ENCODE measurements at places on chromosomes 7 and 10.

DNA sequence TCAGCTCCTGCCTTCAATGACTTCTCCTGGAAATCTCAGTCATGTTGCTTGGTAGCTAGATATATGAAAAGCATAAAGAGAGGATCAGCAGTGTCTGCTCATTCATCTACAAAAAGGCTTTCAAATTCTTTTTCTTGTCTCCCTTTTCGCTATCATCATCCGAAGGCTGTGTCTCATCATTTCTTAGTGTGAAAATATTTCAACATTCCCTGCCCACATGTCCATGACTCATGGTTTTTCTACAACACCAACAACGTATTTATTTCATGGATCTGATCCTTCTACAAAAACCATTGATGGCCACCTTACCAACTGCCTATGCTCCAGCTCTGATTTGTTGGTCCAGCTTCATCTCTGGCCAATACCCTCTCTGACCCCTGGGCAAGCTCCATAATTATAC lies 472.5 kb upstream of the GHITM start:
- H3K27me3 ChIP-seq = no peaks in the 10 kb centered on the region
- no peak overlapping the region for H3K4me3 ChIP-seq
- H3K36me3 ChIP-seq = no peaks in the 10 kb centered on the region
- DNase-seq = peak; percentile 58

- no peak overlapping the region for H3K27ac ChIP-seq
- H3K36me3 ChIP-seq = no peaks in the 10 kb centered on the region
- DNase-seq = no peak
Observed at GRCh38 chr7:108109221-108109908, 20.8 kb downstream of the LAMB4 start.

DNA sequence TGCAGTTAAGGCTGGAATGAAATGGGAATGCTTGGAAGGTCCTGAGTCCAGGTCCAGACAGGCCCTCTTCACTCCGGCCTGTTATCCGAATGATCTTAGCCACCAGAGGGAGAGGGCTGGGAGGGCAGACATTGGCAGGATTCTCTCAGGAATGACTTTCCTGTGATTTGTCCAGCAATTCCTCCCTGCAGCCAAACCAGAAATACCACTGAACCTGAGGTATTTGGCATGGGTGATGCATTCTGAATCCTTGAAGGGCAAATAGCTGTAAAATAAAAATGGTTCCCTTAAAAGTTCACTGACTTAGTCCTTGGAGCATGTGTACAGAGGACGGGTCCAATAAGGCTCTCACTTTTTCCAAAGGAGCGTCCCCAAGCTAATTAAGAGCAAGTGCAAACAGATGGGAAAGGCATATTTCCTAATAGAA lies 77.5 kb upstream of the HABP2 start:
- H3K4me3 ChIP-seq = no peak overlapping the region
- no peaks in the 10 kb centered on the region for H3K36me3 ChIP-seq
- H3K4me1 ChIP-seq = peaks cover 29% of the 10 kb centered on the region
- H3K27me3 ChIP-seq = no peaks in the 10 kb centered on the region
- peak overlapping the region; percentile 11 for H3K27ac ChIP-seq
- peak; percentile 89 for DNase-seq

DNA sequence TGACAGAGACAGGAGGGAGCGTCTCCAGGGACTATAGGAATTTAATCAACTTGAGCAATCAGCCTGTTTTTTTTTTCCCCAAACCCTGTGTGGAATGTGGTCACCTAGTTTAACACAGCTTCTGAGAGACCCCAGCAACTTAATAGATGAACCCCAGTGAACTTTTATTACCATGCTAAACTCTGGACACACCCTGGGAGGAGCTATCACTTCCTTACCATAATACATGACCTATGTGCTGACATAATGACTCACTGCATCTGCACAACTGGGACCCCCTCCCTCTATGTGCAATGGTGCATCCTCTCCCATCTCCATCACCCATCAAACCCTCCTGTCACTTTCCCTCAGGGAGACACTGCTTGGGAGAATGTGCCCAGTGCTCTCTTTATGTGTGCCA lies 83.7 kb downstream of the EPC1 start:
- H3K27me3 ChIP-seq = no peaks in the 10 kb centered on the region
- peaks cover 3% of the 10 kb centered on the region for H3K4me1 ChIP-seq
- H3K36me3 ChIP-seq = peaks cover 11% of the 10 kb centered on the region
- no peak for DNase-seq
- H3K27ac ChIP-seq = no peak overlapping the region

GRCh38 chr7:12490107-12490688 lies 80.3 kb upstream of the SCIN start:
- no peaks in the 10 kb centered on the region for H3K27me3 ChIP-seq
- DNase-seq = peak; percentile 23
- no peaks in the 10 kb centered on the region for H3K4me1 ChIP-seq
- no peak overlapping the region for H3K4me3 ChIP-seq
- H3K36me3 ChIP-seq = no peaks in the 10 kb centered on the region
- no peak overlapping the region for H3K27ac ChIP-seq

DNA sequence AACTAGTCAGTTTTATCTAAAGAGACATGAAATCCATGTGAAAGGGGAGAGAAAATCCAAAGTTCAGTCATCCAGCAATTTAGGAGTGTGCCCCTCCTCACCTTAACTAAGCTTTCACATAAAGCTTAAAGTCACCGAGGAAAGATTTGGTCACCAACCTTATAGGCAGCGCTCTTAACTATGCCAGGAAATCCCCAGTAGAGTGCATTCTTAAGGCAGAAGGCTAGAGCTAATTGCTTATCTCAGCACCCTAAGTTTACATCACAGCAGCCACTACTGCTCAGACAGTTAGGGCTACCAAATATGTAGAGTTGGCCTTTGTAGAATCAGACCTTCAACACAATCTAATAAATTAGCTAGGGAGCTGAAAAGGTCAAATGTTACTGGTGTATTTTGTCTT lies 47.9 kb downstream of the MTPN start:
- no peak overlapping the region for H3K27ac ChIP-seq
- H3K27me3 ChIP-seq = no peaks in the 10 kb centered on the region
- H3K4me1 ChIP-seq = peaks cover 24% of the 10 kb centered on the region
- DNase-seq = no peak
- peaks cover 10% of the 10 kb centered on the region for H3K36me3 ChIP-seq
- no peak overlapping the region for H3K4me3 ChIP-seq

- H3K27me3 ChIP-seq = no peaks in the 10 kb centered on the region
- no peak for DNase-seq
- peaks cover 11% of the 10 kb centered on the region for H3K36me3 ChIP-seq
- no peak overlapping the region for H3K27ac ChIP-seq
- H3K4me1 ChIP-seq = no peaks in the 10 kb centered on the region
Observed at GRCh38 chr10:131964298-131964697, 17.4 kb downstream of the BNIP3 start.

Measured in astrocyte (in vitro differentiated cells and primary cell).